Activated naive CD4-positive, alpha-beta T cell treated with Interleukin-2 at 50 U/mL for 16 hours (primary cell): ENCODE measurements at places on chromosomes 11 and 22.

DNA sequence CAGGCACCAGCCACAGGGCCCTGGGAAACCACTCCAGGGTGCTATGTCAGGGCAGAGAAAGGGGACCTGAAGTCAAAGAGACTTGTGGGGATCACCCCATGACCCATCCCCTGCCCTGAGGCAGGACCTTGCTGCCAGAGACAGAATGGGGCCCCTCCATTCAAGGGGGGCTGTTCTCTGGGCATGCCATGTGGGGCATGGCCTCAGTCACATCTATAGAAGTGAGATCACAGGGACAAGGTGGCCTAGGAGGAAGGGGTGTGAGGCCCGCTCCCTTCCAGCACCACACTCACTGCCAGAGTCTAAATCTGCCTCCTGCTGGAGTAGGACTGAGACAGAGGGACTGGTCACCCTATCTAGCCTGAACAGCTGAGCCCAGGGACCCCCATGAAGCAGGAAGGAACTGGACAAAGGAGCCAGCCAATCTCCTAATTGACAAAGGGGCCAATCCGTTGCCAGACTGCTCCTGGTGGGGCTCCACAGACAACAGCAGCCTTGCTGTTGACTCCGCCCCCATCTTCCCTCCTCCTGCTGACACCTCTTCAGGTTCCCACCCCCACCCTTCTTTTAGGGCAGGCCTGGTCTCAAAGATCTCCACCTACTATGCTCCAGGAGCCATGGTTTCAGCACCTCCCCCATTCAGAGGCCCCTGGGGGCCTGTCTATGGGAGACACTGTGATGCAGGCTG, 26.0 kb downstream of the NEAT1 start:
- DNase-seq = no peak

- no peak for DNase-seq
Observed at GRCh38 chr11:8017071-8017470, 29.9 kb downstream of the EIF3F start.

GRCh38 chr11:79019975-79020374, 420.9 kb downstream of the TENM4 start:
- no peak for DNase-seq

DNA sequence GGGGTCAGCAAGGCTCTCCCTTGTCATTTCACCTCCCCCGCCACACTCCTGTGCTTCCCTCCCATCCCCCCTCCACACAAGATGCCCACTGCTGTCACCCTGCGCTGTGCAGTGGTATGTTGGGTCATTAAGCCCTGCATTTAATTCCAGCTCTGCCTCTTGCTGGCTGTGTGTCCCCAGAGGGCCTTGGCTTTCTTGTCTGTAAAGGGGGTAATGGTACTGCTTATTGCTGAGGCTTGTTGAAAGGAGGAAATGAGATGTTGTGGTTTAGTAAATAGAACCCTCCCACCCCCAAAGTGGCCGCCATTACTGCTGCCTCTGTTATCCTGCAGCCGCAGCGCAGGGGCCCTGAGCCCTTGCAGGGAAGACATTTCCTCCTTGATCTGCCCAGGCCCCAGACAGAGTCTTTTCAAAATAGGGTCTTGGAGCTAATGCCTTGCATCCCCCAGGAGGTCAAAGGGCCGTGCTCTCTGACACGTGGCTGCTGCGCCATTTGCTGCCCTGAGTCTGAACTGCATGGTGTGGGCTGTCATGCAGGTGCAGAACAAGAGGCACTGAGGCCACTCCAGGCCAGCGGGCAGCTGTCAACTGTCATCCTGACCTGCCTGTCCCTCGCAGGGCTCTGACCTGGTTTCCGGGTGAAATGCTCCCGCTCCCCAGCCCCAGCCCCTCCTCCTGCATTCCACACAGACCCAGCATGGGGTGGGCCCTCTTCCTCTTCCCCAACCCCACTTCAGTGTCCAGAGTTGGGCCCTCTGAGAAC, 18.7 kb downstream of the PVALB start:
- DNase-seq = no peak

GRCh38 chr22:20039683-20040325, 18.9 kb downstream of the TANGO2 start:
- DNase-seq = no peak

GRCh38 chr11:65132988-65133700, 1.2 kb downstream of the SYVN1 start:
- peak; percentile 65 for DNase-seq

DNA sequence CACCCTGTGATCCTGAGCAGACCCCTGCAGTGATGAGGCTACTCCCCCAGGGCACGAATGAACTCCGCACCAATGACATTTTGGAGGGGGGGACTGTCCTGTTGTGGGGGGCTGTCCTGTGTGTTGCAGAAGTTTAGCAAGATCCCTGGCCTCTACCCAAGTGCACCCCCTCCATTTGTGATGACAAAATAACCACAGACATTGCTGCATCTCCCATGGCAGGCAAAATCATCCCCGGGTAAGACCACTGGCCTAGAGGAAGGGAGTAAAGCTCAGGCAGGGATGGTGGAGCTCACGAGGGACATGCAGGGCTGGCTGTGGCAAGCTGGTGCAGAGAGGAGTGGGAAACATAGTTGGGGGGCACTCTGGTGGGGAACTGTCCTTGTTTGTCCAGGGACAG, 40.6 kb downstream of the NECTIN1 start:
- DNase-seq = no peak

DNA sequence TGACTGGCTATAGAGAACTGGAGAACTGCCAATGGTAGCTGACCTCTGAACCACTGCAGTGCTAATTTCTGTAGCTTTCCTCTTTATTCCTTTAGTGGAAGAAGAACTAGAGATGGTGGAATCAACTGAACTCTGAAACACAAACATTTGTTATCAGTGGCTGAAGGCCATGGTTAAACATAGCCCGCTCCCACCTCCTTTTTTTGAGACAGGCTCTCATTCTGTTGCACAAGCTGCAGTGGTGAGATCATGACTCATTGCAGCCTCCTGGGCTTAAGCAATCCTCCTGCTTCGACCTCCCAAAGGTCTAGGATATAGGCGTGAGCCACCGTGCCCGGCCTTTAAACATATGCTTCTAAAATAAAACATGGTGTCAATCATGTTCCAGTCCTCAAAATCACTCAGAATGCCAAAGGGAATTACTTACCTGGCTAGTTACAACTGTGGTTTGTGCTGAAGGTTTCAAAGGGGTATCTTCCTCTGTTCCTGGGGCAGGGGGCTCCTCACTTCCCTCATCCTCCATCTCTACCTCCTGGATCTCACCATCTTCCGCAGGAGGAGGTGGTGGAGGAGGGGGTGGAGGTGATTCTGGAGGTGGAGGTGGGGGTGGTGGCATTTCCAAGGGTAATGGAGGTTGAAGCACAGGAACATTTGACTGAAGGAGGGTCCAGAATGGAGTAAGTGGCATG, 9.0 kb upstream of the AGBL2 start:
- no peak for DNase-seq

- DNase-seq = peak; percentile 76
Observed at GRCh38 chr11:62539238-62539925, 7.2 kb downstream of the AHNAK start.

- DNase-seq = peak; percentile 19
Observed at GRCh38 chr11:47924184-47924691, 56.1 kb upstream of the PTPRJ start.

- DNase-seq = no peak
Observed at GRCh38 chr11:108206171-108206570, 16.3 kb downstream of the NPAT start.

- DNase-seq = no peak
Observed at GRCh38 chr11:116525961-116526495, 246.8 kb downstream of the BUD13 start.

DNA sequence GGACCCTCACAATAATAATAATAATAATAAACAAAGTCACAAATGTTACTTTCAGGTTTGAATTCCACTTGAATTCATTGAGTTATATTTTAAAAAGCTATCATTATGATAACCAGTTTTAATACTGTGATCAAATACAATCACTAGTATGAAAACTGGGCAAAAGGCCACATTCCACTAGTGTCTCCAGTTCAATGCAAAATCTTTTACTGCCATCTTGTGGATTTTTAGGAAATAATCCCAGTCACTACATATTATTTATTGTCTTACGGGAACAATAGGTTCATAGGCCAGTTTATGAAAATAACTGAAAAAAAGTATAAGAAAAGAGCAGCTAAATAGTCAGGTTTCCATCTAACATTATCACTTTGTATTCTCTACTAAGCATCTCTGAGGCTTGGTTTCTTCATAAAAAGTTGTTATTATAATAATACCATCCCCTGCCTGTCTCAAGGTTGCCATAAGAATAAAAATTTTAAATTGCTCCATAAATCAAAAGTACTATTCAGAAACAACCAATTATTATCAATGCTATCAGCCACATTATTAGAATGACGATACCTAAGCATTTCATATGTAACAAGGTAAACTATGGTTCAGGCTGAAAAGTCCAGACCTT, 533.9 kb upstream of the CCDC90B start:
- no peak for DNase-seq

GRCh38 chr22:47247579-47248240, 485.3 kb downstream of the TBC1D22A start:
- DNase-seq = no peak

DNA sequence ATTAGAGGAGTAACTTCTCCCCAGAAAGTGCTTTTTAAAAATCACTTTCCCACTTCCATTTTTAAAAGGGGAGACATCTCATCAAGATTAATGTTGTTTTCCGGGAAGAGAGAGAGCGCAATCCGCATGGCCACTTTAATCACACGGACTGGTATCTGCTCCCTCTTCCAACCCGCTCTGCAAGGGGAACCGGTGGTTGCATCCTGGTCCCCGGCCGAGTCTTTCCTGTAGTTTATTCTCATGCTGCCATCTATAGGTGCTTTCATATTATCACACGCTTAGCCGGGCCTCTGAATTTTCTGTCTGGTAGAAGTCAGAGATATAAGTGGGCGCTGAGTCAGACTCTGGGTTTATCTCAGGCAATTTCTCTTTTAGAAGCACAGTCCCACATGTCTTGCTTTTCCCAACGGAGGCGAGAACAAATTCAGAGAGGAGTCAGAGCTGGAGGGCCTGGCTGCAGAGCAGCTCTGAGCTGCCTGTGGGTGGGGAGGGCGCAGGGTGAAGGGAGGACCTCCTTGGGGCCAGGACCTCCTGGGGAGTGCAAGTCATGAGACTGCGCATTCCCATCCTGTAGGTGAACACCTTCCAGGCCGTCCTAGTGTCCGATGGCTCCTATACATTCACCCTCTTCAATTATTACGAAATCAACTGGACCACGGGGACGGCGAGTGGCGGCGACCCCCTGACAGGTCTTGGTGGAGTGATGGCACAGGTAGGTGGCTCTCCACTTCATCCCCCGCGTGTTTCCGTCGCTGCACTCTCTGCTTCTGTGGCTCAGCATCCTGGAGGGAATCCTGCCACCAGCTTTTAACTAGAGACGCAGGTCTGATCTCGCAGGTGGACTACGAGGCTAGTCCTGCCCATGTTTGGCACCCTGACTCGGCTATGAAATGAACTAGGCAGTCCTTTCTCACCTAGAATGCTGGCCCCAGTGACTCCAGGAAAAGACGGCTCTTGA, 11.7 kb downstream of the TECTA start:
- DNase-seq = peak; percentile 8

- DNase-seq = no peak
Observed at GRCh38 chr11:101923554-101923953, 7.2 kb upstream of the ANGPTL5 start.

DNA sequence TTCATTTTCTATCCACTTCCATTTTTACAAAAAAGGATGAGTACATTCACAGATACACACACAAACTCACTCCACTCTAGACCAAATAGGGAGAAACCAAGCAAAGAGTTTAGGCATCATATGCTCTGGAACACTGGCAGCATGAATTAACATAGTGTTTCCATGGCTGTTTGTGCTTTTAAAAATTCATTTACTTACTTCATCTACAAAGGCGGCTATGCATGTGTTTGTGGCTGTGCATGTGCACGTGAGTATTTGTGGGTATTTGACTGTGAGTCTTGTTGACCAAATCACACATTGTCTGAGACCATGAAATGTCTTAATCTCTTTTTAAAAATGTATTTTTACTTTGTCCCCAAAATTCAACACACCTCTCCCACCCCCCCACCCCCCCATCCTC, 203.0 kb upstream of the SESN3 start:
- DNase-seq = no peak

- peak; percentile 83 for DNase-seq
Observed at GRCh38 chr22:29072193-29072978, 449 bp upstream of the KREMEN1 start.

- no peak for DNase-seq
Observed at GRCh38 chr11:36724742-36725385, 126.8 kb upstream of the RAG2 start.

DNA sequence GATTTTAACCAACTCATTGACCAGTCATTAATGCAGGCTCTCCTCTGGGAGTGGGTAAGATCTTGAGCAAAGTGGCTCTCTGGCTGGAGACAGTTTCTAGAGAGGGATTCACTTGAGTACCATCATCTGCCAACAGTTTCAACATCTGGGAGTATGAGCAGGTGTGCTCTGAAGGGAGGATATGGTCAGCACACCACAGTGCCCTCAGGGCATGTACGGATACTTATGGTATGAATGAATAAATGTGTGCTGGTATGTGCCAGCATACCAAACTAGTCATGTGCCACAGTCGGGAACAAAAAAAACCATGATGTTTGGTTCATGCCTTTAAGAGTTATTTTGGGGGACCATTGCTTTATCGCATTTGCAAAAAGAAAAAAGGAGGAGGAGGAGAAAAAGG, 1197.5 kb upstream of the TENM4 start:
- no peak for DNase-seq

- DNase-seq = no peak
Observed at GRCh38 chr11:106159836-106160235, 82.4 kb downstream of the AASDHPPT start.
